Motor neuron (in vitro differentiated cells): ENCODE measurements at places on chromosomes 6 and 20. TPM values are rescaled to one million over a fixed set of nuclear protein-coding genes. Genes with fewer than 3 reads are reported as not detected.

Gene PRELID3B
- total RNA-seq: 40.1 and 41.9 TPM in 2 replicates

Gene ROS1
- under 0.01 TPM in 1 of 2 replicates, not detected in the other for total RNA-seq

Gene TPD52L2
- total RNA-seq: 92.5 and 103 TPM in 2 replicates

Gene VSX1
- 0.21 TPM in 1 of 2 replicates, not detected in the other for total RNA-seq

Gene XKR7
- total RNA-seq: 0.13 and 1.4 TPM in 2 replicates

Gene NT5E
- 0.46 and 0.67 TPM in 2 replicates for total RNA-seq

Gene TRIM31
- total RNA-seq: 8.4 and 15.1 TPM in 2 replicates

Gene PHF3
- 52.5 and 54.6 TPM in 2 replicates for total RNA-seq

Gene SPTLC3
- 0.52 and 0.53 TPM in 2 replicates for total RNA-seq

Gene SAMD5
- total RNA-seq: 54.2 and 57.4 TPM in 2 replicates

Gene APCDD1L
- 5.5 and 6.1 TPM in 2 replicates for total RNA-seq

Gene ARMC2
- total RNA-seq: 1.1 and 1.2 TPM in 2 replicates

Gene WFDC10B
- total RNA-seq: not detected in 2 replicates

Gene SLC22A2
- 0.13 TPM in 1 of 2 replicates, not detected in the other for total RNA-seq

Gene TRIM40
- total RNA-seq: 0.31 TPM in 1 of 2 replicates, not detected in the other

Gene PLCB1
- total RNA-seq: 43.9 and 51.4 TPM in 2 replicates

Gene KCNK16
- total RNA-seq: 0.45 TPM in 1 of 2 replicates, not detected in the other

Gene NKX2-2
- 0.50 TPM in 1 of 2 replicates, not detected in the other for total RNA-seq

Gene FAM162B
- total RNA-seq: 0.36 TPM in 1 of 2 replicates, not detected in the other

Gene CALHM5
- 0.14 and 0.17 TPM in 2 replicates for total RNA-seq

Gene BPI
- total RNA-seq: 1.6 and 2.4 TPM in 2 replicates

Gene BMP6
- total RNA-seq: 0.51 and 0.59 TPM in 2 replicates

Gene NKAIN4
- total RNA-seq: 0.87 TPM in 1 of 2 replicates, not detected in the other

Gene OARD1
- total RNA-seq: 21.2 and 23.7 TPM in 2 replicates

Gene PSMF1
- 52.3 and 57.3 TPM in 2 replicates for total RNA-seq
